ENCODE measurements at places on chromosomes 2 and 18. TPM values are rescaled to one million over a fixed set of nuclear protein-coding genes. Genes with fewer than 3 reads are reported as not detected.

DNA sequence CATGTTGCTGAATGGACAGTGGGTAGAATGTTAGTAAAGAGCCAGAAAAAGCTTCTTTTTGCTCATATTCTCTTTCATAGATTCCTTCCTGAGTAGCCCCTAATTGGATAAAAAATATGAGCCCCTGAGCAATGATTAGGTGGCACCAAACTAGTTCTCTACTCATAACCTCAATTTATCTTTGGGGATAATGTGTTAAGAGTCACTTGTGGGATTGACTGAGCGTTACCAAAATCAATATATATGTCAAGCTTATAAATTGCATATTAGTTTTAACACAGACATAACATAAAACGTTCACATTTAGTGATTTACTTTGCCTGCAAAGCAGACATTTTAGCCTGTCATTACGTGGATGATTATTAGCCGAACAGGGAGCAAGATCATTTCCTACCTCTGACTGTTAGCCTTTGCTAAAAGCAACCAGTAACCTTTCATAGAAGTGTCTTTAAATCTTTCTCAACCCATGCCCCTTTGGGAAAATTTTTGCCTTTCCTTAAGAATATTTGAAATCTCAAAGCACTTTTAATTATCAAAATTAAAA, 85.4 kb downstream of the ARHGAP28 start:
- DNase-seq = no peak

DNA sequence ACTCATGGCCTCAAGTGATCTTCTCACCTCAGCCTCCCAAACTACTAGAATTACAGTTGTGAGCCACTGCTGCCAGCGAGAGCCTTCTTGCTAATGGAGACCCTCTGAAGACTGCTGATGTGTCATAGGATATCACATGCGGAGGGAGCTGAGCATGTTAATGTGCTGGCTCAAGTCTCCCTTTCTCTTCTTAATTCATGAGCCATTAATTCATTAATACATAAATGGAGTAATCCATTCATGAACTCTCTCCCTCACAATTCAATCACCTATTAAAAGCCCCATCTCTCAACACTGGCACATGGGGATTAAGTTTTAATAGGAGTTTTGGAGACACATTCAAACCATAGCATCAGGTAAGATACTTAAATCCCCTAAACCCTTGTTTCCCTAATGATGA, 54.8 kb downstream of the SYT4 start:
- no peak for DNase-seq

- no peak for DNase-seq
These were observed 8.8 kb downstream of the TEKT4 start for GRCh38 chr2:94879982-94880377.

DNA sequence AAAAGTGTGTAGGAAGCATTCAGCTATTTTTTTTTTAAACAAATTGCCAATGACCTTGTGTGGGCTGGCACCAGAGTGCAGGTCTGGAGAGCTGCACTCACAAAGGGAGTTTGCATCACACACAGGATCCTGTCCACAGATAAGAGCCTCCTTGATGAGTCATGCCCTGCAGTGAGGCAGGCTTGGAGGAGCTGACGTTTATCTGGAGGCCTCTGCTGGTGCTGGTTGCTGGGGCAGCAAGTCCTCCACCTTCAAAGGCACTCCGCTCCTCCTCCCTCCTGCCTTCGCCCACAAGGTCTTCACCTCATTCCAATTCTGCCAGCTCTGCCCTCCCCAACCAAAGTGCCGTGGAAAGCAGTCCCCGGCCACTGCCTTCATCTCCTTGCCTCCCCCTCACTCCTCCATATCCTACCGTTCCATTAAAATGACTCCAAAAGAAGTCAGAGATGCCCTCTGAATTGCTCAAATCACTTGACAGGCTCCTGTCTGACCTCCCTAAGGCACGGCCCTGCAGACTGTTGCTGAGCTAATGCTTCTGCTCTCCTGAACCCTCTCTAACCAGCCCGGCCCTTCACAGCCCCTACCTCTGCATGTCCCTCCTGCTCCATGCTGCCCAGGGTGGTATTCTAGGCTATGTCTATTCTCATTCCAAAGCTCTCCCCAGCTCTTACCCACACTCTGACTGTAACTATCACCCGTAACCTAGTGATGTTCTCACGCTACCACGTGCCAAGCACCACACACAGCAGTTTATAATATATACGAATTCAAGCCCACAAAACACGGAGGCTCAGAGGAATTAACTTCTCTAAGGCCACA, 30.9 kb downstream of the LONRF2 start:
- DNase-seq = peak; percentile 89

- no peak for DNase-seq
These were observed 31.8 kb downstream of the CRIM1 start for GRCh38 chr2:36387258-36387916.

- DNase-seq = no peak
These were observed 119.5 kb downstream of the NEB start for GRCh38 chr2:151614606-151615306.

DNA sequence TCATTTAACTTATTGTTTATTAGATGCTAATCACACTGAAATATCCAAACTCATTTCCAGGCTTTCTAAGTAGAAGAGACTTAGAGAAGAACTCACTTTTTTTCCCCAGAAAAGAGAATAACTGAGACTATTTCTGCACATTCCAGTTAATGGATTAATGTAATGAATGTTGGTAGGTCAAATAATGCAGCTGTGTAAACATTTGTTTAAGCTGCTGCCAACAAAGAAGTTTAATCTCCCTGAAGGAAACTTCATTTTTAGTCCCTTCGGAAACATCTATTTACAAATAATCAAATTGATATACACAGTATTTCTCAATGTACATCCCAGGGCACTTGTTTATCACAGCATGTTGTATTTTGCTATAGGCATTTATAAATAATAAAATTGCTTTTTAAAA, 126.9 kb downstream of the KCNS3 start:
- DNase-seq = no peak

- DNase-seq = no peak
These were observed 21.7 kb upstream of the SAG start for GRCh38 chr2:233285921-233286320.

GRCh38 chr2:219946529-219946928, 319.1 kb downstream of the SLC4A3 start:
- no peak for DNase-seq

GRCh38 chr2:28338046-28338817, 54.4 kb upstream of the FOSL2 start:
- peak; percentile 88 for DNase-seq

DNA sequence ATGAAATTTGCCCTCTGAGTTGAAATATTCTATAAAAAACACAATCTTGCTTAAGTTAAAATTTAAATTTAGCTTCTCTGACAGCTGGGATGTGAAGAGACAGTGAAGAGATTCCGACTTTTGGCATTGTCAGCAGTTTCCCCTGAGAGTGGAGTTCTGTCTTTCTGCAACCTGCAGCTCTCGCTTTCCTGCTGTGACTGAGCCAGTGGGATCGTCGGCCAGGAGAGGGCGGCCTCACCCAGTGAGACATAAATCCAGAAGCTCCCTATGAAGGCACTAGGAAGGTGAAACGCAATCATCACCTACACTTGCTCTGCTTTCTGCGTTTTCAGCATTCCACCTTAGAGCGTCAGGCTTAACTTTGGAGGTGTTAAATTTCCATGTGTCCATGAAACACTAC, 75.4 kb upstream of the HNMT start:
- DNase-seq = peak; percentile 70

DNA sequence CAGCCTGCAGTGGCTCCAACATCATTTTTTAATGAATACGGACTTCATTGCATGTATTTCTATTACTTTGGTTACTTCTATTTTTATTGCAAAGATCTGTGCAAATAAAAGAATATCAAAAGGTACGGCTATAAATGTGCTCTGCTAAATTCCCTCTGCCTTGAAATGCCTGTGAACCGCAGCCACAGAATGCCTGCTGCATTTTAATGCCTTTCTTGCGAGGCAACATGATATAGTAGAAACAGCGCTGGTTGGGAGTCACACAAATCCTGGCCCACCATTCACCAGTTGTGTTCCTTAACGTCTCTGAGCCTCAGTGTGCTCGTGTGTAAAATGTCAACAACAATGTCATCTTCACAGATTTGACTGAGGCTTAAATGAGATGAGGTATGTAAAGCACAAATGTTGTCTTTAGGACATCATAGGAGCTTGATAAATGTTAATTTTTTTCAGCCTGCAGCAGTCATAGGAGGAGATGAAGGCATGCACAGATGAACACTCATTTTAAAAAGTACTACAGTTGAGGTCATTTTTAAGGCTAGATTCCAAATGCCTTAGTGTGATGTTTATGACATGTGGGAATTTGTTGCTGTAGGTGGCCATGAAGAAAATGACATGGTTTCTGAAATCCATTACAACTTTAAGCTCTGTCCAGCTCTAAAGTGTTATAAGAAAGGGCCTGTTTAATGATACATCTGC, 187.6 kb upstream of the NRP2 start:
- DNase-seq = no peak

- no peak for DNase-seq
These were observed 167.0 kb downstream of the INSIG2 start for GRCh38 chr2:118255301-118255700.

DNA sequence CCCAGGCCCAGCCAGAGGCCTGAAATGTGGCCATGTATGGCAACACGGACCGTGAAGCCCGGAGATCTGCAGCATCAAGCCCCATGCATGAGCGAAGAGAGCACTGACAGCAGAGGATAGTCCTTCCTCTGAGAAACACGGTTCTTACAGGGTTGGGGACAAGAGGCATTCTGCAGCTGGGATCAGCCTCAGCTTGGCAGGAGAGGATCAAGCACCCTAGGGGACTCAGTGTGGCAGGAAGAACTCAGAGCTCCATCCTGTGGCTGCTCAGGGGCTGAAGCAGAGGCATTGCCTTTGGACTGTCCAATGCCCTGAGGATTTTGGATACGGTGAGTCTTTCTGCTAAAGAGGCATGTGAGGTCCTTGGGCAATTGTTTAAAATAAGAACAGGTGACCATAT, 368.7 kb downstream of the ZNF516 start:
- DNase-seq = peak; percentile 58

- no peak for DNase-seq
These were observed 148.5 kb downstream of the SPP2 start for GRCh38 chr2:234198976-234199375.

GRCh38 chr18:50199346-50199855, 4.5 kb upstream of the MYO5B start:
- no peak for DNase-seq

- DNase-seq = no peak
These were observed 286.8 kb downstream of the TRIB2 start for GRCh38 chr2:13003500-13003899.

GRCh38 chr2:226694586-226695284, 104.9 kb downstream of the IRS1 start:
- DNase-seq = peak; percentile 44

DNA sequence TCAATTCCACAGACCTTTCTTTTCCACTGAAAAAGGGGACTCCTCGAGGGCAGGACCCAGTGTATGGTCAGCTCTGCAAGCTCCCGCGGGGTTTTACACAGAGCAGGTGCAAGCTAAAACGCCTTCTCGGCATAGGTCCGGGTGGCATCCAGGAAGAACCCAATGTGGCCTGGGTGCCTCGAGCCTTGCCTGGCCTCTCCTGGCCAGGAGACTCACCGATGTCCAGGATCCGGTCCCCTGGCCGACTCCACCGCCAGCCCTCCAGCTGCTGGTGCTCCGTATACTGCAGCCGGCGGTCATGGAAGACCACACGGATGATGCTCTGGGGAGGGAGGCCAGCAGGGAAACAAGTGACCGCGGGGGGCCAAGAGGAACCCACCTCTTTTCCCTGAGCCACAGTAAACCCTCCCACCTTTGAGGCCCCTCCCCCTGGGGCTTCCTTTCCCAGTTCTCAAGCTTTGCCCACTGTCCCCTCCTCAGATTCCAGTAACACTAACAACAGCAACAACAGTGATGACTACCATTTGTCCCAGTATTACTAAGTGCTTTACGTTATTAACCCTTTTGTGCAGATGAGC, 36.1 kb downstream of the TFCP2L1 start:
- no peak for DNase-seq

GRCh38 chr18:74702950-74703349, 105.3 kb downstream of the ZNF407 start:
- no peak for DNase-seq

GRCh38 chr18:49562481-49563129, 748 bp downstream of the LIPG start:
- peak; percentile 57 for DNase-seq

DNA sequence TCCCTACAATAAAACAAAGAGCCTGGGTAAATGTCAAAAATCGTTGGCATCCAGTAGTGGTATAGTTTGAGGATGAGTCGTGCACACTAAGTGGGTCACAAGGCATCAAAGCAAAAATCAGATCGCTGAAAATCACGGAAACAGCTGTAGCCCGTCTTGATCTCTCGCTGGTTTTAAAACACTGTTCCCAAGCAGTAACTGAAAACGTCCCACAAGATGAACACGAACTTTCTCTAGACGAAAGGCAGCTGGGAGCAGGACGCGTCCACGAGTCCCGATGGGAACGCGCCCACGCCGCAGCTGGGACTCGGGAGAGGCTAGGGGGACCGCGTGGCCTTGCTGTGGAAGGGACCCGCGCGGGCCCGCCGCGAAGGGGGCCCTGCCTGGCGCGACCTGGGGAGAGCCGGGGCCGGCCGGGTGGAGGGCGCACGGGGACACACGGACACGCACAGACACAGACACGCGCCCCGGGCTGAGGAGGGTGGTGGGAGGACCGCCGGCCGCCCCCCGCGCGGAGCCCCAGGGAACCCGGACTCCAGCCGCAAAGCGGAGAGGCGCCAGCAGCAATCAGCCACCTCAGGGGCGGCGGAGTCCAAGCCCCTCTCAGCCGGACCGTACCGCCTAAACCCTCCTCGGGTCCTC, 651 bp downstream of the STK17B start:
- DNase-seq = peak; percentile 74

MAB21L4 gene
- 0.55 TPM for total RNA-seq

GALR1 gene
- not detected for total RNA-seq

TDRD15 gene
- total RNA-seq = under 0.01 TPM

SLC38A11 gene
- total RNA-seq = 7.2 TPM

GRHL1 gene
- 4.5 TPM for total RNA-seq

SERPINB10 gene
- total RNA-seq = not detected

ARL6IP6 gene
- total RNA-seq = 34.8 TPM

PKP4 gene
- 71.4 TPM for total RNA-seq

DSG4 gene
- total RNA-seq = not detected

SLC11A1 gene
- not detected for total RNA-seq

RNU2-63P gene
- not detected for total RNA-seq
